ENCODE measurements at places on chromosomes 3 and 15.

GRCh38 chr3:24582431-24583403 is 88.1 kb upstream of the THRB start:
- no peak for DNase-seq

- DNase-seq: no peak
Observed at GRCh38 chr3:46935168-46935858, 41.2 kb downstream of the CCDC12 start.

DNA sequence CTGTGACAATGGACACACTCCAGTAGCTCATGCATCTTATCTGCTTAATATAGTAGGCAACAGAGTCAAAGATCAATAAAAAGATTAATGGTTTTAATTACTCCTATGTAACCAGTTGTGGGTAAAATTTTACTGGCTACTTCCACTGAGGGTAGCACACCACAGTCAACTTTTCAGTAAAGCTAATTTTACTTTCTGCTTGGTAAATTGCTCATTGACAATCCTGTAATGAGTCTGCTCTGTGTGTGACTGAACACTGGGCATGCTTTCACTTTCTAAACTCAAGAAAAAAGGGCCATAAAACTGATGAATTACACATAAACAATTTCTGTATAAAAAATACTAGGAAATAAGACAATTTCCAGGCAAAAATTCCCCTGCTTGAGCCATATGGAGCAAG is 838.3 kb downstream of the VGLL3 start:
- no peak for DNase-seq

GRCh38 chr15:38997841-38998240 is 433.2 kb upstream of the RASGRP1 start:
- DNase-seq: no peak

DNA sequence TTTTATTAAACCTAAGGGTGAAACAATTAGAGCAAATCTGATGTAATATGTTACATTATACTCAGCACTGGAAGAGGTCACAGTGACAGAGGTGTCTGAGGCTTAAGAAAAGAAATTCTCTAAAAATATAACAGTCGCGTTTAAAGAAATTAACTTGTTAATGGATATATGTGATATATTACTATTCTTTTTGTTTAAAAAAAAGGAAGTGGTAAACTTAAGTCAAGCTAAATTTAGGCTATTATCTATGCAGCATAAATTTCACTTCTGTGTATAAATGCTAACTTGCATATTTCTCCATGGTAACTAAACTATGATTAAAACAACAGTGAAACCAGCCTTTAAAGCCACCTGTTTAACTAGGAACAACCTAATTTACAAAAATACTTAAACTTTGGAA is 191.3 kb downstream of the FOXP1 start:
- no peak for DNase-seq

- no peak for DNase-seq
Observed at GRCh38 chr3:65508750-65509422, 529.8 kb downstream of the MAGI1 start.

GRCh38 chr3:131540821-131541220 is 38.0 kb upstream of the MRPL3 start:
- DNase-seq: no peak
